CD8-positive, alpha-beta T cell (primary cell): ENCODE measurements at places on chromosomes 6 and 20.
A peak's percentile ranks its signal among the peaks of the same experiment; 100 is the strongest.

DNA sequence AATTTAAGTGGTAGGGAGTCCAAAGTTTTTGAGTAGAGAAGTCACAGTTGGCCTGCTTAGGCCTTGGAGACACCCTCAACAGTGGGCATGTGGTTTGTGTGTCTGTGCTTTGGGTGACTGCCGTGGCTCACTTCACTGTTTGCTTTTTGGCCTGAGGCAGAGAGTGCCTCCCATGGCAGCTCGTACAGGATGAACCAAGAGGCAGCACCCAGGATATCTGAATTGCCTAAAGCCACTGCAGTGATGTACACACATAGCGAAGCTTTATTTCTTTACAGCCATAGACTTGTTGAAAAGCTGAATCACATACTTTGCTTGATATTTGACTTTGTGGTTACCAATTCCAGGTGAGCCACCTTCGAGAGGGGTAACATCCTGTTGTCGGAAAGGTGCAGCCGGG is 21.6 kb downstream of the RREB1 start:
- DNase-seq, result no peak

- no peak for DNase-seq
Observed at GRCh38 chr6:156657296-156657695, 119.9 kb upstream of the ARID1B start.

DNA sequence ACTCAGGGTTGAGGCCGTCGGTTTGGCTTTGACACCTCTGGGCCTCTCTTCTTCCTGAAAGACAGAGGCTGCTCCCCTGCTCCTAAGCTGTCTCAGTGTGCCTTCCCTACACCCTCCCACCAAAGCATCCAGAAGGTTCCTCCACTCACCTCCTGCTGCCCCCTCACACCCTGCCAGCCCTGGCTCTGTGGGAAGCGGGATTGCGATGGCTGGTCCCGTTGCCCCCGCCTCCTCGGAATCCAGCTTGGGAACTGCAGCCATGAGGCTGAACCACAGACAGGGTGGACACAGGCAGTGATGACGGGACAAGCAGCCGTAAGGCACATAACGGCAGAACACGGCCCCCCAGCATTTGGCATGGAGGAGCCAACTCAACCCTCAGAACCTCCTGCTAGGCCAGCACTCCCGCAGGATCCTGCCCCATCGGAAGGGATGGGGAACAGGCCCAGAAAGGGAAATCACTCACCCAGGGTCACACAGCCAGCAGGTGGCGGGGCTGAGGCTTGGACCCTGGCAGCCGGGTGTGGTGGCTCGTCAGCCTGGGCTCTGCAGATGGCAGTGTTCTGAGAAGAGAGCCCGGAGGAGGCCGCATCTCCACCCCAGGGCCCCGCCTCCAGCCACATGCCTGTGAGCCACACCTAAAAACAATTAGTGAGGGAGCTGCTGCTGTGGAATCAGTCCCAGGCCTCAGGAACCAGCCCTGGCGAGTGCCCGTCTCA is 139.6 kb downstream of the PHACTR3 start:
- no peak for DNase-seq

- DNase-seq, result no peak
Observed at GRCh38 chr6:26571592-26572296, 25.0 kb upstream of the ABT1 start.

DNA sequence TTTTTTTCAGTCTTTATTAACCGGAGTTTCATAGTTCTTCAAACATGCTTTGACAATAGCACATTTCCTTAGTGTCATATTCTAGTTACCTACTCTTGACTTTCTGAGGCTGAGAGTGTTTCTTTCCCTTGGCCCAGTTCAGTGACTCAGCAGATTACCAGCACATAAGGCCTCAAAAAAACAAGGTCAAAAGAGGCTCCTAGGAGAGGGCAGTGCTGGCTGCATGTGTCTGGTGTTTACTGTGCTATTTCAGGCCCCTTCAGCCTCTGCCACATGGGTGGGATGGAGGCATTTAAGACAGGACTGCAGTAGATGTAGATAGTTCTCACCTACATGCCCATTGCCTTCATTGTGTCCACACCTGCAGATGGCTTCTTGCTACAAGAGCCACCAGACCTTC is 198.2 kb upstream of the SSTR4 start:
- DNase-seq, result no peak

DNA sequence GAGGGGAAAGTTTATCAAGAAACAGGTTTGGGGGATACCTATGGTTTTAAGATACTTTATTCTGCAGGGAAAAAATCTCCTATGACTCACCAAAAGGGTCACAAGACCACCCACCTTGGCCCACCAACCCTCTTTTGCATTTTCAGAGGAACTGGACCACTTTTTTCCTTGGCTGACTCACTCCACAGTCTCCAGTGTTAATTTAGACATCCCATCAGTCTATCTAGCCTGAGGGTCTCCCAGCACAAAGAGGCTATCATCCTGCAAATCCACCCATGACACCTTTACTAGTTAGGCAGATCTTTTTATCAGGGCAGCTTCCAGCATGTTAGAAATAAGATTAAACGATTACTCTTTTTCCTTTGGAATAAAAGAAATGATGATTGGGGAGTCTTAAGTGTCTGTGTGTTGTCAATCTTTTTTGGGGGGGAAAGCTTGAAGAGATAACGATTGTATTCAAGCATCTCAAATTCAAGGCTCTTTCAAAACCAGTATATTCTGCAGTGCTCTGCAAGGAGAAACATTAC is 138.1 kb upstream of the RIN2 start:
- no peak for DNase-seq

DNA sequence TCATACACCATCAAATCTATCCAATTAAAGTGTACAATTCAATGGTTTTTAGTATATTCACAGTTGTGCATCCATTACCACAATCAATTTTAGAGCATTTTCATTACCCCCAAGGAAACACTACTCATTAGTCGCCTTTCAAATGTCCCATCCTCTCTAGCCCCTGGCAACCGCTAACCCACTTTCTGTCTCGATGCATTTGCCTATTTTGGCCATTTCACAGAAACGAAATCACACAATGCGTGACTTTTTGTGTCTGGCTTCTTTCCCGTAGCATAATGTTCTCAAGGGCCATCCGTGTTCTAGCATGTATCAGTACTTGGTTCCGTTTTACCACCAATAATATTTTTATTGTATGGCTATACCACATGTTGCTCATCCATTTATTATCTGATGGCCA is 51.7 kb downstream of the PPP1R3G start:
- DNase-seq, result no peak

GRCh38 chr20:37991157-37991866 is 41.9 kb downstream of the TTI1 start:
- DNase-seq, result no peak

DNA sequence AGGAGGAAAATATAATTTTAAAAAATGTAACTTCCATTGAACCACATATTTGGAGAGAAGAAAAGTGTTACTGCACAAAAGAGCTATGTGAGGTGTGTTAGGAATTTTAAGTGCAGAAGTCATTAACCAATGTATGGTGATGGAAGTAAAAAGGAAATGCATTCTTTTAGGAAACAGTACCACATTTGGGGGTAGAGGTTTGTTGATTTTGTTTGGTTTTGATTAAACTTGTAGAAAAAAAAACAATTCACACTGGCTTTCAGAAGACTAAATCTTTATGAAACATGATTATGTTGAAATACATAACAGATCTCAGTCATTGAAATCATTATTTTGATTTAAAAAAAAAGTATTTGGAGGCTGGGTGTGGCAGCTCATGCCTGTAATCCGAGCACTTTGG is 1287.0 kb upstream of the GJE1 start:
- DNase-seq, result no peak

GRCh38 chr6:146260886-146261285 is 232.0 kb downstream of the GRM1 start:
- no peak for DNase-seq

- no peak for DNase-seq
Observed at GRCh38 chr6:114327074-114327473, 15.7 kb downstream of the HS3ST5 start.

DNA sequence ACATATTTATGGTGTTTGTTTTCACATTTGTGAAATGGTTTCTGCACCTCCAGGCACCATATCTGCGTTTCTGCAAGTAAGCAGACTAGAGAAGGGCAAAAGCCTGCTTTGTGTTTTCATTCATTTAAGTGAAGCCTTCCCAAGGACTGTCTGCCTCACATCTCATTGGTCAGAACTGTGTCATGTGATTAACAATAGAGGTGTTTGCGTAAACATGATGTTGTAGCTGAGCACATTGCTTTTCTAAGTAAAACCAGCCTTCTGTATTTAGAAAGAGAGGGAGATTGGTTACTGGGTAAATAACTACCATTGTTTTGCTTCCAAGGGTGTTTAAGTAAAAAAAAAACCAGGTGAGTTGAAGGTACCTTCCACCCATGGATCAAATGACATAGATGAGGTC is 39.7 kb downstream of the SH3BGRL2 start:
- DNase-seq, result no peak

GRCh38 chr6:97305414-97306066 is 22.5 kb upstream of the MMS22L start:
- DNase-seq, result no peak

DNA sequence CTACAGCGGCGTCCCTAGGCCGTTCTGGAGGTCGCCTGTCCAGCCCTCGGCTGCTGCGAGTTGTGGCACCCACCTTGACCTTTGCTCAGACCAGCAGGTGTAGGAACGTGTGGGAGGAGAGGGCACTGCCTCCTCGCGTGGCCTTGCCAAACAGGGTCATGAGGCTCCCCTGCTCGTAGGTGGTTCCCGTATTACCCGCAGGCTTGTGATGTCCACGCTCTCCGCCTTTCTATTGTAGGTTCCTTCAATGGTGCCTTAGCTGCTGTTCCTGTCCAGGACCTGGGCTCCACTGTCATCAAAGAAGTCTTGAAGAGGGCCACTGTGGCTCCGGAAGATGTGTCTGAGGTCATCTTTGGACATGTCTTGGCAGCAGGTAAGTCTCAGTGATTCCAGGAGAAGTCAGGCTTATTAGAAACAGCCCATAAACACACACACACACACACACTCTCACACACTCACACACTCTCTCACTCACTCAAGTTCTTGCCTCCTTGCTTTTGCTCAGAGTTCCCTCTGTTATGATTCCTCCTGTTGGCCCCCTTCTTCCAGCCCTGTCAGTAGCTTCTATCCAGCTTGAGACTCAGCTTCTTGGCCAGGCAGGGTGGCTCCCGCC is 942 bp downstream of the ACAT2 start:
- DNase-seq, result no peak

GRCh38 chr6:26027491-26028211 is 59.6 kb upstream of the HFE start:
- no peak for DNase-seq

DNA sequence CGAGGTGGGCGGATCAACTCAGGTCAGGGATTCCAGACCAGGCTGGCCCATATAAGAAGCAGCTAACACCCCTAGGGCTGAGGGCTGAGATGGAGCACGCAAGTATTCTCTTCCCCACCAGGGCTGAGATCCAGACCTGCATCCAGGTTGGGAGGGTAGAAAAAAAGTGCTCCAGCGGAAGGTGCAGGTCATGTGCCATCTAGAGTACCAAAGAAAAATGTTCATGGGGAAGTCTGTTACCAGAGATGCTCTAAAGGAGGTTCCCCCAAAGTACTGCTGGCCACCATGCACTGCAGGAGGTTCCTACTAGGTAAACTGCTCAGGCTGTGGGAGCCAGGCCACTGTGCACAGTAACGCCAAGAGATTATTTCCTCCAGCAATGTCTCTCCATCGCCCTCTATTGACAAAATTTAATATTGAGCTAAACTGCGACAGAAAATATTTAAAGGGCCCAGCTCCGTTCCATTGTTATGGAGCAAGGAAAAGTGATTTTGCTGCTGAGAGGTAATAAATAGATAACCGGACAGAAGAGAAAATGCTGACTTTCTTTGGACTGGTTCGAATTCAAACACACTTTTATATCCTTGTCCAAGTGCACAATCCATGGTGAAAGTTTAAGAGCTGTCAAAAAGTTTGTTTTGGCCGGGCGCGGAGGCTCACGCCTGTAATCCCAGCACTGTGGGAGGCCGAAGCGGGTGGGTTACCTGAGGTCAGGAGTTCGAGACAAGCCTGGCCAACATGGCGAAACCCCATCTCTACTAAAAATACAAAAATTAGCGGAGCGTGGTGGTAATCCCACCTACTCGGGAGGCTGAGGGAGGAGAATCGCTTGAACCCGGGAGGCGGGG is 159.9 kb downstream of the OR2B2 start:
- DNase-seq, result peak; percentile 55

- DNase-seq, result no peak
Observed at GRCh38 chr6:140071601-140072062, 697.2 kb upstream of the CITED2 start.

GRCh38 chr20:8749986-8750385 is 318.9 kb upstream of the PLCB4 start:
- no peak for DNase-seq

DNA sequence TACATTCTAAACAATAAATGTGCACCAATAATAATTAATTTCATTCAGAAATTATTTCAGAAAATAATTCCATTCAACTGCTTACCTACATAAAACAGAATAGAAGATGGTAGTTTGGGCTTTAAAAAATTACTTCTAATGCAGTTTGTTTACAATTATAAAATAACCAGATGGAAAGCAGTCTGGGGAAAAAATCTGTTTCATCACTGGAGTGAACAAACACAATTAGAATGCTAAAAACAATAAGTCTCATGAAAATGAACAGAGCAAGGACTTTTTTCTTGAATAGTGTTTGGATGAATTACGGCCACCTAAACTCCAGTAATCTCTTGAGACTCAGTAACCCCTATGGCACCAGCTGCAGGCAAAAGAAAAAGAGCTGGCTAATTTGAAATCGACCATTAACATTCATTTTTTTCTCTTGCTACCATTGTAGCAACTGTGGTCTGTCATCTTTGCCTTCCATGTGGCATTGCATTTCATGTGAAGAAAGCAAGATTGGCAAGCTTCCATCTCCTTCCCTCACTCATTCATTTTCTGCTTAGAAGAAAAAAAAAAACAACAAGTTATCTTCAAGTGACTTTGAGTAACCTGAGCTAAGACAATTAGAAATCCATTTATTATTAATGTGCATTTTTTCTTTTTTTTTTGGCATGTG is 88.4 kb upstream of the CEP85L start:
- no peak for DNase-seq

GRCh38 chr20:57106692-57107091 is 159.7 kb downstream of the BMP7 start:
- no peak for DNase-seq

DNA sequence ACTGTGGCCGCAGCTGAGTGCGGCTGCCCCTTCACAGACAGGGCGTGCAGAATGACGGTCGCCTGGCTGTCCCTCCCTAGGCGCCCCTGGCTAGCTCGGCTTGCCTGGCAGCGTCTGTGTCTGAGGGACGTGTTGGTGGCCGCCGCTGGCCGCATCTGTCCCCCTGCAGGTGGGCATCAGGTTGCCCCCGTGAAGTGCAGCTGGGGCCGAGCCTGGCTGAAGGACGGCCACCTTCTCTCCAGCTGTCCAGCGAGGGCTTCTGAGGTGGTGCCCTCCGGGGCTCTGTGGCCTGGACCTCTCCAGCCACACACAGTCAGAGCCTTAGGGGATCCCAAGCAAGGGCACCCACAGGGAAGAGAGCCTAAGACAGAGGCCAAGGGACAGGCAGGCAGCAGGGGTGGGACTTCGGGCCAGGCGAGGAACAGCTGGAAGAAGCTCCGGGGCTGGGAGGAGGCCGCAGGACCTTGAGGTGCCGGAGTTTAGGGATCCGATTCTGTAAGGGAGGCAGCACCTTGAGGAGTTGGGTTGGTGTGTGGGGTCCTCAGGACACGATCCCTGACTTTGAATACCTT is 89.0 kb upstream of the EPB41L1 start:
- DNase-seq, result no peak

GRCh38 chr6:143647191-143647590 is 30.6 kb upstream of the PHACTR2 start:
- DNase-seq, result no peak

- DNase-seq, result no peak
Observed at GRCh38 chr6:107714104-107714503, 110.0 kb downstream of the SCML4 start.
